GM12892 (cell line): ENCODE measurements at places on chromosomes 7 and 10.

DNA sequence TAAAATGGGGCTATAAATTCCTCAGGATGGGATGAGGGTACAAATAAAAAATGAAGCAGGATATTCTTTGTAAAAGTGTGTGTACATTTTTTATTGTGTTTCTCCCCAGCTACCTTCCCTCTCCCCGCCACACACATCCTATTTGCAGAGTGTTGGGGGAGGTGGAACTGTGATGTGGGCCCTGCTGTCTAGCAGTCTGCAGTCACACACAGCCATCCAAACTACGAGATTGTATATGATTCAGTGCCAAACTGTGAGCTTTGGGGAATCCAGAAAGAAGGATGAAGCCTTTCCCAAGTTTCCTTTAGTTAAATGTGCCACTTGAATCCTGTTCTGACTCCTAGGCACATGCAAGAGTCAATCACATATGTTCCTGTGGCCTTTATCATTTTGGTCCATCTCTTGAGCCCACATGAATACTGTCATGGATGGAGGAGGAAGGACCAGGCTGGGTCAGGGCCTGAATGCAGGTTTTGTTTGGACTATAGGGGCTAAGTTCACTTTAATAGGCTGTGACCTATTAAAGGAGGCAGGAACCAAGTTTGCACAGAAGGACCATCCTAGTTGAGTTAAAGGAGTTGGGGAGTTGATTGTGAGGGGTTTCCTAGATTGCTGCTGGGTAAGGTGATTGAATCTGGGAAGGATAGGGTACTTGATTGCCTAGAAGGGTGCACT is 1.1 kb upstream of the SEMA4G start:
- no peak for DNase-seq

DNA sequence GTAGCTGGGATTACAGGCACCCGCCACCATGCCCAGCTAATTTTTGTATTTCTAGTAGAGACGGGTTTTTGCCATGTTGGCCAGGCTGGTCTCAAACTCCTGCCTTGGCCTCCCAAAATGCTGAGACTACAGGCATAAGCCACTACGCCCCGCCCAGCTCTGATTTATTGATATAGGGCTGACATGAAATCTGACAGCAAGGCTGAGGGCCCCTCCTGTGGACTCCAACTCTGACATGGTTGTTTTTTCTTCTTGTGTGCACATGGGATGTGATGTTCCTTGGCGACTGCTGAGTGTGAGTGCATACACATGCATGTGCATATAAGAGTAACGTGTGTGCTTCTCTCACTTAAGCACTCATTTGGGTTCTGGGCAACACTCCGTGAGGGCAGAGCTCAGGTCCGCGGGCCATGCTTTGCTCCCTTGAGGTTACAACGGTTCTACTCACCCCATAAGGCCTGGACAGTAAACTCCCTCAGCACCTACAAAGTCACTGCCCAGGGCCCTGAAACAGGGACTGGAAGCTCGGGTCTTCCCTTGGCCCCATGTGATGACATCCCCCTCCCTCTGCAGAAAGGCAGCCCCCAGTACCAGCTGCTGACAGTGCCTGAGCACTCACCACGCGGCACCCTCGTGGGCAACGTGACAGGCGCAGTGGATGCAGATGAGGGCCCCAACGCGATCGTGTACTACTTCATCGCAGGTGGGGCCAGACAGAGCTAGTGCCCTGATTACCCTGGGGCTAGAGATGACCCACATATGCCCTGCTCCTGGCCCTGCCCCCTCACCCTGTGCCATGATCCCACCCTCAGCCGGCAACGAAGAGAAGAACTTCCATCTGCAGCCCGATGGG is 33.6 kb upstream of the VSIR start:
- no peak for DNase-seq

GRCh38 chr10:571166-571565 is 118.3 kb downstream of the DIP2C start:
- DNase-seq, result no peak

- DNase-seq, result no peak
Measured at GRCh38 chr10:75244487-75245353, 9.0 kb upstream of the COMTD1 start.

- no peak for DNase-seq
Measured at GRCh38 chr10:22605168-22605567, 109.2 kb downstream of the PIP4K2A start.

DNA sequence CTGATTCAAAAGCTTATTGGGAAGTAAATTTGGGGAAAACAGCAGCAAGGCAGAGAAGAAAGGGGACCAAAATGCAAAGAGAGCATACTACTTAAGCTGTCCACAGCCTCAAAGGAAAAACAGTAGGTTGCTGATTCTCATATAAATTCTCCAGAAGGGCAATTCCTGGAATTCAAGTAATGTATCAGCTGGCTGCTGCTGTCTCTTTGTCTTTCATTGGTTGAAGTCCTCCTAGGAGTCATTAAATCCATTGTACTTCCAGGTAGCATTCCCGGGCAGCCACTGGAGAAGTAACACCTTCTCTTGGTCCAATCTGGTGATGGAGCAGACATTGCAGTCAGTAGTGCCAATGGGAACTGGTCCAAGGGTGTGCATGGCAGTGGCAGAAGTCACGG is 22.7 kb downstream of the BET1 start:
- DNase-seq, result no peak
